CD4-positive, alpha-beta T cell treated with Interleukin-6 for 4 hours (primary cell): ENCODE measurements at places on chromosomes 16 and 17.
A peak's percentile ranks its signal among the peaks of the same experiment; 100 is the strongest.

GRCh38 chr17:20210614-20211013, 201.5 kb downstream of the SPECC1 start:
- no peak for DNase-seq

DNA sequence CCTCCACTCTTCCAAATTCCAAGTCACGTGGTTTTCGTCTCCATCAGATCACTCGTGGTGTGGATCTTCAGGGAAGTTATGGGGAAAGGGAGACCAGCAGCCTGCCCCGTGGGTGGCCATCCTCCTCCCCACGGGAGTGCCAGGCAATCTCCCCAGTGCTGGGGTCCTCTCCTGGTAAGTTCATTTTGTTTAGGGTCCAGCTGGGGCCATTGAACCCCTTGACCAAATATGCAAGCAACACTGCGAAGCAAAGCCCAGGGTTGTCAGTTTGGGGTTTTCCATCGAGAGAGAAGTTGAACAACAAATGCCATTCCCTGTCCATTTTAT, 4.1 kb upstream of the LCMT1 start:
- DNase-seq: no peak

DNA sequence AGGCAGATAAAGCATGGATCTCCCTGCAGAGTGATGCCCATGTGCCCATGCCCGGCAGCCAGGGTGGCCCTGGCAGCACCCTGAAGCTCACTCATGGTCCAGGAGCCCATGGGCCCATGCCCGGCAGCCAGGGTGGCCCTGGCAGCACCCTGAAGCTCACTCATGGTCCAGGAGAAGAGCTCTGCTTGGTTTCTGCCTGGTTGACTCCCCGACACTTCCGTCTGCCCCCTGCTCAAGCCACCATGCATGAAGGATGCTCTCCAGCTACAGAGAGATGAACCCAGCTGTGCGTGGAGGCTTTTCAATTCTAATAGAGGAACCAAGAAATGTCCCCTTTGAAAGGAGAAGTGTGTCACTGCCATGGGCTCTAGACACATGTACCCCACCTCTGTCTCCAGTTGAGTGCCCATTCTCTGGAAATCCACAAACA, 8.7 kb downstream of the CCL17 start:
- DNase-seq: no peak

DNA sequence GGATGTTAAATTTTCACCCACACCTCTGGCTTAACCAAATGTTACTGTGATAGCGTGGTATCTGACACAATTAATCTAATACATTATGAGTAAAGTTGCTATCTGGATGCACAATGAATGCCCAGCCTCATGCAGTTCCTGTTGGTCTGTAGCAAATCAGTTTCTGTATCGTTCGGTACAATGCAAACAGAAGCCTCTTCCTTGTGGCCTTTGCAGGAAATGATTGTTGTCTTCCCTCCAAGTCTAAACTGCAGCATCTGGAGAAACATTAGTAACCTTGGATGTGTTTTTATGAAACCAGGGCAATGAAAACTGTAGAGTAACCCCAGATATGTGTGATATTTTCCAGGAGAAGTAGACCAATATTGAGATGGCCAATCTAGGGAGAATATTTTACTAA, 46.8 kb downstream of the CYB561 start:
- DNase-seq: no peak

DNA sequence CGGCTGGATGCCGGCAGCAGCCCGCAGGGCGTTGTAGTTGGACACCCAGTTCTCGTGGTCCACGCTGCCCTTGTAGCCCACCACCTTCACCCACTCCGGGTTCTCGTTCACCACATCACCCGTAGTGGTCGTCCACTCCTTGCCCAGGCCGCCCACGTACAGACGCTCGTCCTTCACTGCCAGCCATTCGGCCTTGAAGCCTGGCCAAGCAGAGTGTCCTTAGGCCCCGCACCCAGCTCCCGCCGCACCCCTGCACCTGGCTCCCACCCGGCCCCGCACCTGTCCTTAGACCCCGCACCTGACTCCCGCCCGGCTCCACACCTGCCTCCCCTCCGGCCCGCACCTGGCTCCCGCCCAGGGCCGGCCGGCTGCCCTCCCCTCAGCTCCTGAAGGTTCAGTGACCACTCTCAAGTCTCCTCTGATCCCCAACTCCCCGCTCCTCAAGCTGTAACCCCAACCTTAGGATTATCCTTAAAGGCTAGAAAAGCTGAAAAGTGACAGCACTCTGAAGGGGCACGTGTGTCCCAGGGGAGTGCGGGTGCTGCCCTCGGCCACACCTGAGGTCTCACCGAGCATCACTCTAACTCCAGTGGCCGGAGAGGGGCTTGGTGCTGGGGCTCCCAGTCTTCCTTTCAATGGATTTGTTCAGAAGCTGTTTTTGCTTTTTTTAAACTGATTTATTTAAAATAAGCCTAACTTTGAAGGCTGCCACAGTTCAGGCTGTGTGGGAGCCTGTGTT, 14.4 kb downstream of the CANT1 start:
- DNase-seq: no peak

DNA sequence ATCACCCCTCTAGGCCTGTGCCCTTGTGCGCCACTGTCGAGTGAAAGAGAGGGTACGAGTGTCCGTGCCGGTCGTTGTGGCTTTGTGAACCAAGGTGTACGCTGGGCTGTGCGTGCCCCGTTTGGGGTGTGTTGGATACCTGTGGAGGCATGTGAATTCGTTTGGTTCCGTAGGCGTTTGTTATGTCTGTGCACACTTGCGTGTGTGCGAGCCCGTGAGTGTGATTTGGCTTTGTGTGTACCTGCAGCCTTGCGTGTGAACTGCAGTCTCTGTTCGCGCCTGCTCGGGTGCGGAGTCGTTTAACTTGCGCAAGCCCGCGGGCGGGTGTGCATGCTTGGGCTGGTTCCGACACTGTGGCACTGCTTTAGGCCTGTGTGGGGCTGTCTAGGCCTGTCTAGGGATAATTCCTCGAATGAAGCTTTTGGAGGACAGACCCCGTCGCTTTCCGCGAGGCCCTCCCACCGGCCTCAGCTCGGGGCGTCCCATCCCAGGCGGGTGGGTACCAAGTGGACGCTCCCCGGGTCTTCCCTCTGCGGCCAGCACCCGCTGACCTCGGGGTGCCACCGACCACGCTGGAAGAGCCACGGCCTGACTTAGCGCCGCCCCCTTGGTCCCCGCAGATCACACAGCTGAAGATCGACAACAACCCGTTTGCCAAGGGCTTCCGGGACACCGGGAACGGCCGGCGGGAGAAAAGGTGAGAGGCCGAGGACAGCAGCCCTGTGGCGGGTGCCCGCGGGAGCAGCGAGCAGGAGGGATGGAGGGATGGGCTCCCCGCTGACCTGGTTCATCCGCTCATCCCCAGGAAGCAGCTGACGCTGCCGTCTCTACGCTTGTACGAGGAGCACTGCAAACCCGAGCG, 4.4 kb downstream of the TBX2 start:
- no peak for DNase-seq

DNA sequence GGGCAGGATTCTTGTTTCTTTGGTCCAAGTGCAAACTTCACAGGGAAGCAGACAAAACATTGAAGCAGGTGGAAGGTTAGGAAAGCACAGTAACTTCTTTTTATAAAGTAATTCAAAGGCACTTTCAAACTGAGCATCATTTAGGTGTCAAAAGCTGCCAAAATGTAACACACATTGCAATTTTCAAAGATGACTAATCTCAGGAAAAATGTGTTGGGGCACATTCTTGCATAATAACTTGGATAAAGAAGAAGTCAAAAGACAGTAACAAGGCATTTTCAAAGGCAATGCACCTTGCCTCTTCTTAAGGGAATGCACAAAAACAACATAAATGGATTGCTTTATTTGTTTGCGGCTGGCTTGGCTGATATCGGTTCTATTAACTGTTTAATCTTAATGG, 3.6 kb downstream of the KCNJ2 start:
- DNase-seq: no peak

- DNase-seq: no peak
Measured at GRCh38 chr17:9256751-9257629, 235.7 kb downstream of the NTN1 start.

DNA sequence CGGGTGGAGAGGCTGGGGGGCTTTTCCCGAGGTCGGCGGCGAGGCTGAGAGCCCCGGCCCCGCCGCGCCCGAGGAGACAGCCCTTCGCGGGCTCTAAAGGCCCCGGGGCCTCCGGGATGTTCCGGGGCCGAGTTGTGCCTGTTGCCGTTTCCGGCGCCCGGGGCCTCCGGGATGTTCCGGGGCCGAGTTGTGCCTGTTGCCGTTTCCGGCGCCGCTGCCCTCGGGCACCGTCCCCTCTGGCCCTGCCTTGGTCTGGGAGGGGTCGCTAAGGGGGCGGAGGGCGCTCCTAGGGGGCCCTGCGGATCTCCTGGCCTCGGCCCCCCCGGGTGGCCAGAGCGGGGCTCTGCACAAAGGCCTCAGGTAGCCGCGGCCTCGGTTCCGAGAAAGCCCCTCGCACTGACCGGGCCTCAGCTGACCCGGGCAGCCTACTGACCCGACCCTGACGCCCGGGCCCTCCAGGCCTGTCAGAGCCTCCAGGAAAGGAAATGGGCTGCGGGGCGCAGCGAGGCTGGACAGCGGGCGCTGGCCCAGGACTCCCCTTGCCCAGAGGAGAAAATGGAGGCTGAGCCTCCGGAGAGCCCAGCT, 24.2 kb downstream of the ACTG1 start:
- peak; percentile 18 for DNase-seq

GRCh38 chr17:22102177-22102576, 409.9 kb downstream of the KCNJ18 start:
- no peak for DNase-seq

GRCh38 chr17:43349142-43349541, 49.7 kb upstream of the ARL4D start:
- no peak for DNase-seq

- DNase-seq: no peak
Measured at GRCh38 chr17:12726131-12726530, 60.4 kb downstream of the MYOCD start.

DNA sequence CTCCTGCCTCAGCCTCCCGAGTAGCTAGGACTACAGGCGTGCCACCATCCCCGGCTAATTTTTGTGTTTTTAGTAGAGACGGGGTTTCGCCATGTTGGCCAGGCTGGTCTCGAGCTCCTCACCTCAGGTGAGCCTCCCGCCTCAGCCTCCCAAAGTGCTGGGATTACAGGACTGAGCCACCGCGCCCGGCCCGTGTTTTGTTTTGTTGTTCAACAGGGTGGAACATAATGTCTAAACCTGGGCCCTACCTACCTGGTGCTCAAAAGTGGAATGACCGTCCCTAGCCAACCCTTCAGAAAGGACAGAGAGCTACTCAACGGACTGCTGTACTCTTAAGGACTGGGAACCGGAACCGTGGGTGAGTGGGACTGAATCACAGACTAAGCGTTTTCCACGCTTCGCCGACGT, 772 bp upstream of the KIF22 start:
- DNase-seq: no peak

GRCh38 chr17:7712111-7712771, 5.3 kb upstream of the DNAH2 start:
- no peak for DNase-seq

- no peak for DNase-seq
Measured at GRCh38 chr16:46746821-46747776, 1.0 kb downstream of the MYLK3 start.

DNA sequence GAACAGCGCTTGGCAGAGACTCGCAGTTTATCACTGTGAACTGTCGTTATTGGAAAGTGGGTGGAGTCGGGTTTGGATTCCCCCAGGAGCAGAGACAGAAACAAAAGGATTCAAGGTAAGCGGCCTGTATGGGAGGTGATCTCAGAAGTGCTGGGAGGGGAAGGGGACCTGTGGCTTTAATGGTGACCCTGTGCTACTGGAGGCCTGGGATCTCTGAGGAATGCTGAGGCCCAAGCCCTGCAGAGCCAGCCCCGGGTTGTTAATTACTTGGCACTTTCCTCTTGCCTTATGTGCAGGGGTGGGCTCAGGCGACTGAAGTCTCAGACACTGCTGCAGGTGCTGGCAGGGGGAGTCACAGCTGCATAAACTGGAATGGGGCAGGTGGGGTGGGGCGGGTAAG, 27.4 kb downstream of the IRF8 start:
- DNase-seq: no peak

- DNase-seq: no peak
Measured at GRCh38 chr17:34257299-34257985, 2.4 kb downstream of the CCL2 start.

GRCh38 chr16:17835118-17835876, 364.5 kb upstream of the XYLT1 start:
- no peak for DNase-seq

DNA sequence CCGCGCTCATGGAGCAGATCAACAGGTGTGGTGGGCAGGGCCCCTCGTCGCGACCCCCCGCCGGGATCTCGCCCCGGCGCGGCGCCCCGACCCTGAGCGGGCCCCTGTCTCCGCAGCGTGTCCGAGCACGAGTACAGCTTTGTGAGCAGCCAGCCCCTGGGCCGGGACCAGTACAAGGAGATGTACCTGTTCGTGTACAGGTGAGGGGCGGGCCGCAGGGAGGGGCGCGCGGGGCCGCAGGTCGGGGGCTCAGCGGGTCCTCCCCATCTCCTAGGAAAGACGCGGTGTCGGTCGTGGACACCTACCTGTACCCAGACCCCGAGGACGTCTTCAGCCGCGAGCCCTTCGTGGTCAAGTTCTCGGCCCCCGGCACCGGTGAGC, 848 bp downstream of the DNASE1L2 start:
- DNase-seq: no peak

- no peak for DNase-seq
Measured at GRCh38 chr17:45258981-45259380, 2.9 kb downstream of the SPATA32 start.

DNA sequence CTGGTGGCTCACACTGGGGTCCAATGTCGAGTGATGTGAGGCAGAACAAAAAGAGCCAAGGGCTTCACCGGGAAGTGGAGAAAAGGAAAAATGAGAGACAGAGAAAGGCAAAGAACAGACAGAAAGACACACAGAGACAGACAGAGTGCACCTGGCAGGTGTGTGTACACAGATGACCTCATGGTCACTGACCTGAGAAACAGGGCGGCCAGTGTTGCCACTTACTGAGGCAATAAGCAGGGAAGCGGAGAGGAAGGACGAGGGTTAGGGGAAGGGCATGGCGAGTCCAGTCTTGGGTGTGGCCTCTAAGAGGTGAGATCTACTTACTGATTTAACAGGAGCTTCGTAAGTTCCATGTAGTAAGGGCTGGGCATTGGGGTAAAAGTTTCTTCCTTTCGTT, 7.5 kb downstream of the GINS2 start:
- no peak for DNase-seq

- no peak for DNase-seq
Measured at GRCh38 chr16:77238593-77238992, 39.4 kb downstream of the SYCE1L start.

- DNase-seq: no peak
Measured at GRCh38 chr17:15278924-15279477, 13.9 kb upstream of the PMP22 start.

- no peak for DNase-seq
Measured at GRCh38 chr17:3005696-3006095, 57.7 kb downstream of the OR1D5 start.

DNA sequence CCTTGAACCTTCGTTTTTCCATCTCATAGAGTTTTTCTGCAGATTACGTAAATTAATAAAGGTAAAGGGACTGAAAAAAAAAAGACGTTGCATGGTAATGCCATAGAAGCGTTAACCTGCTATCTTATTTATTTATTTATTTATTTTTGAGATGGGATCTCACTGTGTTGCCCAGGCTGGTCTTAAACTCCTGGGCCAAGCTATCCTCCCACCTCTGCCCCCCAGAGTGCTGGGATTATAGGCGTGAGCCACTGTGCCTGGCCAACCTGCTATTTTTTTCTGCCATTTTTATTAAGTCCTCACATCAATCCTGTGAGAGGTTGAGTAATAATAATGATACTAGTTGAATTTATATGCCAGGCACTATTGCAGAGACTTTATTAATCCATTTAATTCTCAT, 7.9 kb downstream of the MSI2 start:
- DNase-seq: no peak
